ENCODE measurements at places on chromosomes 2 and 18.

- no peak for DNase-seq
Measured at GRCh38 chr2:70730730-70731129, 37.3 kb downstream of the ADD2 start.

- no peak for DNase-seq
Measured at GRCh38 chr2:61900281-61900680, 5.2 kb upstream of the COMMD1 start.

DNA sequence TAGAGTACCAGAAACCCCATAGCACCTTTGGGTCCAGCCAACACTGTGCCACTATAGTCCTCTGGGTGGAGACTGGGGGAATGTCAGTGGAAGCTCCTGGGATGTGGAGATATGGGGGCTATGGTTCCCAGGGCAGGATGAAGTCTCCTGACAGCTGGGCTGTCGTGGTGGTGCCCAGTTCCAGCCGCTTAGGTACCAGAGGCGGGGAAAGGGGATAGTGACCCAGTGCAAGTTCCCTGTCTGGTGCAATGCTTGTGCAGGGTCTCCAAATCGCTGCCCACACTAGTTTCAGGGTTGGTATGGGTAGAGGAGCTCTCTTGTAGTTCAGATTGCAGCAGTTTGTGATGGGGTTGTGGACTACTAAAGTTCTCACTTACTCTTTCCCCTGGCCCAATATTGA, 97.9 kb downstream of the ANKRD12 start:
- DNase-seq: no peak

DNA sequence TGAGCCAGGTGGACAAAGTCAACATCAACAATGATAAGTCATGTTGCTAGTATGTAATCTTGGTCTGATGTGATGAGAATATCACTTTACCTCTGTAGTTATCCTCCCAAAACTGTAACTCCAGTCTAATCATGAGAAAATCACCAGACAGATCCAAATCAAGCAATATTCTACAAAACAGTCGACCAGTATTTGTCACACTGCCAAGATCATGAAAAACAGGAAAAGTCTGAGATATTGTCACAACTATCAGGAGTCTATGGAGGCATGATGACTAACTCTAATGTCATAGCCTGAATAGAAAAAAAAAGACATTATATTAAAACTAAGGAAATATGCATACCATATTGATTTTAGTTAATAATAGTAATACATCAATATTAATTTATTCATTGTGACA, 1883.3 kb upstream of the CELF4 start:
- no peak for DNase-seq

DNA sequence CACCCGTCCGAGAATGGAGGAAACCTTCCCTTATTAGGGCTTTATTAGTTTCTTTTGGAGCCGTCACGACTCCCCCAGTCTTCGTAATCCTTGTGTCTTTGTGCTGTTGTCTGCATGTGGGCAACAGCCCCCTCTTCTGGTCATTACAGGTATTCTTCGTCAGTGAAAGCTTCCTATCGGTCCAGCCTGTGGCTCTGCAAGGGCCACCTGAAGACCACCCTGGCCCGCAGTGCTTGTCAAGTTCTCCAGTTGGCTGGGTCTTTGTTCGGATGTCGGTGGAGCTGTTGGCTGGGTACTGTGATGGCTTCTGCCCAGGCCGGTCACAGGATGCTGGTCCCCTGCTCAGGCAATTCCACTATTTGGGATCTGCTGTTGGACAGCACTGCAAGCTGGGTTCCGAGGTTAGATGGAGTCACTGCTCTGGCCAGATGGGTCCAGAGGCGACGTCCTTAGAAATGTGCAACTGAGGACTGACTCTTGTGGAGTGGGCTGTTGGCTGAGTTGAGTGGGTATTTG, 19.2 kb downstream of the E2F6 start:
- DNase-seq: peak; percentile 40

GRCh38 chr2:71706836-71707235, 253.5 kb downstream of the DYSF start:
- no peak for DNase-seq

GRCh38 chr18:24319757-24320156, 77.9 kb downstream of the OSBPL1A start:
- no peak for DNase-seq

GRCh38 chr2:236607471-236608187, 38.0 kb downstream of the ACKR3 start:
- DNase-seq: no peak

DNA sequence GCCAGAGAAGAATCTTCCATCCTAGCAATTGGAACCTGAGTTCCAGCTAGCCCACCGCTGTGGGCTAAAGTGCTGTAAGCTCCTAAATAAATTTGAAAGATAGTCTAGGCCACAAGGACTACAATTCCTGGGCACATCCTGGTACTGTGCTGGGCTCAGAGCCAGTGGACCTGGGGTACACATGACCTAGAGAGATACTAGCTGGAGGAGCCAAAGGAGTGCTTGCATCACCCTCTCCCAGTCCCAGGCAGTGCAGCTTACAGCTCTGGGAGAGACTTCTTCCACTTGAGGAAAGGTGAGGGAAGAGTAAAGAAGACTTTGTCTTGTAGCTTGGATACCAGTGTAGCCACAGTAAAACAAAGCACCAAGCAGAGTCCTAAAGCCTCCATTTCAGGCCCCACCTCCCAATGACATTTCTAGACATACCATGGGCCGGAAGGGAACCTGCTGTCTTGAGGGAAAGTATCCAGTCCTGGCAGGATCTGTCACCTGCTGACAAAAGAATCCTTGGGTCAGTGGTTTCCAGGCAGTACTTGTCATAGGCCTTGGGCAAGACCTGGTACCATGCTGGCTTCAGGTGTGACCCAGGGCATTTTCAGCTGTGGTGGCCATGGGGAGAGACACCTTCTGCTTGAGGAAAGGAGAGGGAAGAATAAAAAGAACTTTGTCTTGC, 89.5 kb downstream of the TMEM185B start:
- DNase-seq: no peak
